ENCODE measurements at places on chromosomes 3 and 15. TPM values are rescaled to one million over a fixed set of nuclear protein-coding genes. Genes with fewer than 3 reads are reported as not detected.

Gene CP
- total RNA-seq, result 0.84 TPM

Gene NBEAL2
- 64.0 TPM for total RNA-seq

Gene ARPP21
- total RNA-seq, result 0.68 TPM

Gene ALS2CL
- 20.8 TPM for total RNA-seq

Gene ZNF710
- total RNA-seq, result 33.0 TPM

Gene ISLR
- total RNA-seq, result not detected

Gene ZBTB11
- 13.2 TPM for total RNA-seq

Gene PRICKLE2
- total RNA-seq, result 10.4 TPM

Gene ITIH1
- total RNA-seq, result not detected

Gene PDIA5
- total RNA-seq, result 73.1 TPM

DNA sequence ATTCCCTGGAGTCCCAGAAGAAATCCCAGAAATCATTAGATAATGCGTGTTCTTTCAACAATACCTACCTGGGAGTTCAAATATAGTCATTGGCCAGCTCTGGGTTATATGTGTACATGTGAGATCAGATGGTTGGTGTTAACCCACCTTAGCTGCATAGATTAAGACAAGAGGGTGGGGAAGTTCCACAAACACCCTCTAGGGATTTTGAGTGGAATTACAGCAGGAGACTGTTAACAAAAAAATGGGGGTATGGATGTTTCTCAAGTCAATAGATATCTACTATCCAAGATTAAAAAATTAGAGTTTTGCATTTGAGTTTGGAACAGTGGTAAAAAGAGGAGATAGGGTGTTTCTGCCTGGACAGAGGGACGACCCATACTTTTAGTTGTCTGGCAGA is 282.5 kb upstream of the CNTN3 start:
- H3K27ac ChIP-seq, result no peak overlapping the region
- no peaks in the 10 kb centered on the region for H3K4me1 ChIP-seq
- H3K36me3 ChIP-seq, result no peaks in the 10 kb centered on the region
- H3K4me3 ChIP-seq, result no peak overlapping the region

- no peaks in the 10 kb centered on the region for H3K36me3 ChIP-seq
- no peak overlapping the region for H3K4me3 ChIP-seq
- H3K27me3 ChIP-seq, result no peaks in the 10 kb centered on the region
- DNase-seq, result no peak
Measured at GRCh38 chr3:196677931-196678330, 34.1 kb downstream of the CEP19 start.

- no peaks in the 10 kb centered on the region for H3K27me3 ChIP-seq
- peaks cover 6% of the 10 kb centered on the region for H3K4me1 ChIP-seq
- H3K36me3 ChIP-seq, result no peaks in the 10 kb centered on the region
- H3K4me3 ChIP-seq, result no peak overlapping the region
- no peak for DNase-seq
Measured at GRCh38 chr15:90860942-90861675, 7.3 kb upstream of the FURIN start.

- no peak overlapping the region for H3K27ac ChIP-seq
- DNase-seq, result no peak
- no peaks in the 10 kb centered on the region for H3K36me3 ChIP-seq
- no peaks in the 10 kb centered on the region for H3K4me1 ChIP-seq
Measured at GRCh38 chr15:75008221-75008625, 12.9 kb downstream of the SCAMP5 start.

DNA sequence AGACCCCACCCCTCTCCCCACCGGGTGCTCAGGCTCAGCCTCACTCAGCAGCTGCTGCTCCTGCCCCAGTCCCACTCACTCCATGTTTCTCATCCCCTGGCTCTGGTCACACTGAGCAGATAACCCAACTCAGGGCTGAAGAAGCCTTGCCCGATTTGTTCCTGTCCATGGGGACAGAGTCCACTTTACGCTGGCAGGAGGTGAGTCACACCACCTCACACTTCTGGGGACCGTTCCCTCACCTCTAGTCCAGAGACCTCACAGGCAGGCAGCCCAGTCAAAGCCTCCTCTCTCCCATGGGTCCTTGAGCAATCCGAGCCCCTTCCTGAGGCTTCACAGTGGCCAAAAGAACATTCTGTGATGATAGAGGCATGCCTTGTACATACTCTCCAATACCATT is 1.4 kb downstream of the CIDEC start:
- DNase-seq, result no peak
- no peaks in the 10 kb centered on the region for H3K36me3 ChIP-seq
- H3K4me1 ChIP-seq, result no peaks in the 10 kb centered on the region
- no peak overlapping the region for H3K4me3 ChIP-seq
- H3K27ac ChIP-seq, result no peak overlapping the region

- H3K36me3 ChIP-seq, result no peaks in the 10 kb centered on the region
- no peak overlapping the region for H3K4me3 ChIP-seq
- H3K27ac ChIP-seq, result no peak overlapping the region
- H3K27me3 ChIP-seq, result no peaks in the 10 kb centered on the region
- DNase-seq, result no peak
- H3K4me1 ChIP-seq, result peaks cover 6% of the 10 kb centered on the region
Measured at GRCh38 chr3:155441026-155441425, 147.5 kb upstream of the STRIT1 start.

DNA sequence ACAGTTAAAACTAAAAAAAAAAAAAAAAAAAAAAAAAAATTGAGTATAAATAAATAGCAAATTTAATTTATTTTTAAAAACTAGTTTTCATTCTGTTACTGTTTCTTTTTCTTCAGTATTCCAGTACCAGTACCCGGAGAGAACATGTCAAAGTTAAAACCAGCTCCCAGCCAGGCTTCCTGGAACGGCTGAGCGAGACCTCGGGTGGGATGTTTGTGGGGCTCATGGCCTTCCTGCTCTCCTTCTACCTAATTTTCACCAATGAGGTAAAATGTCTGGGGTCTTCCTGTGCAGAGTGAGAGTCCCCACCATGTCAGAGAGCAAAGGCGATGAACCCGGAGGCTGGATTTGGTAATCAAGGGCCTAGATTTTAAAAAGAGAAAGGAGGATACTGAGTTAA is 4.4 kb downstream of the TMEM43 start:
- peaks cover 4% of the 10 kb centered on the region for H3K4me1 ChIP-seq
- DNase-seq, result peak; percentile 7
- H3K27me3 ChIP-seq, result no peaks in the 10 kb centered on the region
- no peak overlapping the region for H3K27ac ChIP-seq

- peaks cover 17% of the 10 kb centered on the region for H3K36me3 ChIP-seq
- no peak overlapping the region for H3K27ac ChIP-seq
- H3K4me3 ChIP-seq, result no peak overlapping the region
- no peak for DNase-seq
Measured at GRCh38 chr3:63972196-63972595, 51.1 kb downstream of the PSMD6 start.

DNA sequence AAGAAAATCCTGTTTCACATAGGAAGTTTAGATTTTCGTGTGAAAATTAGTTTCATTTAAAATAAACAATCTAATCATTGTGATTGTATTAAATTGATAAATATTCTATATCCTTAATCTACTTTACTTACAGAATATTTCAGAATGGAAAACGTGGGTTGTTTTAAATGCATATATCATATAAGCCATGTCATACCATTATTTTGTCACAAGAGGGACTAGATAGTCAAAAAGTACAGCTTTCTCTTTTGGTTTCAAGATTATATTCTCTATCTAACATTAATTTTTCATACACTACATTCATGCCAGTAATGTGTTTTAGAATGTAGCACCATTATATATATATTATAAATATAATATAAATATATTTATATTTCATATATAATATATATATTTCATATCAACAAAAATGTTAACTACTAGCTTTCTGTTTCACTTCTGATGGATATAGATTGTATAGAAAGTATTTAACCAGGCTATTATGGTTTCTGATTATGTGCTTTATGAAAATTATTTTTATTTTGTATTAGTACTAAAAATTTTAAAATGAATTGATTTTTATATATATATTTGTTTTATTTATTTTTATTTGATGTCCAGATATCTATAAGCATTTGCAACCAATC is 45.3 kb downstream of the OSTN start:
- DNase-seq, result no peak
- no peak overlapping the region for H3K27ac ChIP-seq
- no peaks in the 10 kb centered on the region for H3K36me3 ChIP-seq
- H3K4me3 ChIP-seq, result no peak overlapping the region

GRCh38 chr3:18648159-18648558 is 223.0 kb upstream of the SATB1 start:
- no peaks in the 10 kb centered on the region for H3K36me3 ChIP-seq
- no peak for DNase-seq
- no peaks in the 10 kb centered on the region for H3K4me1 ChIP-seq
- H3K27me3 ChIP-seq, result no peaks in the 10 kb centered on the region
- no peak overlapping the region for H3K27ac ChIP-seq
- no peak overlapping the region for H3K4me3 ChIP-seq

Measured in endodermal cell (in vitro differentiated cells).